AG04450 (cell line): ENCODE measurements at places on chromosomes 6 and 20.

DNA sequence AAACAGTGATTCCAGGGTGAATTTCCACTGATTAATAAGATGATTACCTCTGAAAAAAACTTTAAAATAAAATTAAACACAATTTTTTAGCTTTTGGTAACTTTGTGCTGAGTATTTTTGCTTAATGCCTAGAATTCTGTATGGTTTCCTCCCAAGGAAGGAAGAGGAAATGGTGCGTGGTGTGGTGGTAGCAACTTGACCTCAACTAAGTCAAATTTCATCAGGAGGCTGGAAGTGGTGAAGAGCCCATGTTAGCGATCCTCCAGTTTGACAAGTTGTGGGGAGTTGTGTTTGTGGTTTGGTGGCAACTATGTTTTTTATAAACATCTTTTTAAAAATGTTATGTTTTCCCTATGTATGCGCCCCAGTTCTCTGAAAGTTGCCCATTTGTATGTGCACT is 5.0 kb upstream of the RTF2 start:
- no peak for DNase-seq

- DNase-seq = no peak
Measured at GRCh38 chr6:145189836-145190235, 545.5 kb downstream of the EPM2A start.

GRCh38 chr20:18048176-18048575 is 9.5 kb downstream of the OVOL2 start:
- no peak for DNase-seq

GRCh38 chr6:107657755-107658461 is 166.2 kb downstream of the SCML4 start:
- peak; percentile 64 for DNase-seq

DNA sequence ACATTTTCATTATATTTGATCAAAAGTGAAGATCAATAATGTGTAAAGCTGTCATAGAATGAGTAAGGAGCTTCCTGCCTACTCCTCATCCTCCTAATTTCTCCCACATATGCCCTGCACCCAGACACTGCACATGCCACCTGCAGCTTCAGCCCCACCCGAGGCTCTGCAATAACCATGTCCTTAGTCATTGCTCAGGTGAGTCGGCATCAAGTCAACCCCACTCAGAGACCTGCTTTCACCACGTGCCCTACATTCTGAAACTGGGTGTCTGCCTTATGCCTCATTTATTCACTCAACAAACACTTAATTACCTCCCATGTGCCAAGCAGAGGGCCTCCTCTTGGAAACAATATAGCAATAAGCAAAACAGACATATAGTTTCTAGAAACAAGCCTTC is 15.4 kb upstream of the TNFAIP3 start:
- no peak for DNase-seq

- no peak for DNase-seq
Measured at GRCh38 chr6:100877851-100878250, 3.3 kb downstream of the ASCC3 start.

- DNase-seq = no peak
Measured at GRCh38 chr6:93136111-93136510, 283.2 kb downstream of the EPHA7 start.

DNA sequence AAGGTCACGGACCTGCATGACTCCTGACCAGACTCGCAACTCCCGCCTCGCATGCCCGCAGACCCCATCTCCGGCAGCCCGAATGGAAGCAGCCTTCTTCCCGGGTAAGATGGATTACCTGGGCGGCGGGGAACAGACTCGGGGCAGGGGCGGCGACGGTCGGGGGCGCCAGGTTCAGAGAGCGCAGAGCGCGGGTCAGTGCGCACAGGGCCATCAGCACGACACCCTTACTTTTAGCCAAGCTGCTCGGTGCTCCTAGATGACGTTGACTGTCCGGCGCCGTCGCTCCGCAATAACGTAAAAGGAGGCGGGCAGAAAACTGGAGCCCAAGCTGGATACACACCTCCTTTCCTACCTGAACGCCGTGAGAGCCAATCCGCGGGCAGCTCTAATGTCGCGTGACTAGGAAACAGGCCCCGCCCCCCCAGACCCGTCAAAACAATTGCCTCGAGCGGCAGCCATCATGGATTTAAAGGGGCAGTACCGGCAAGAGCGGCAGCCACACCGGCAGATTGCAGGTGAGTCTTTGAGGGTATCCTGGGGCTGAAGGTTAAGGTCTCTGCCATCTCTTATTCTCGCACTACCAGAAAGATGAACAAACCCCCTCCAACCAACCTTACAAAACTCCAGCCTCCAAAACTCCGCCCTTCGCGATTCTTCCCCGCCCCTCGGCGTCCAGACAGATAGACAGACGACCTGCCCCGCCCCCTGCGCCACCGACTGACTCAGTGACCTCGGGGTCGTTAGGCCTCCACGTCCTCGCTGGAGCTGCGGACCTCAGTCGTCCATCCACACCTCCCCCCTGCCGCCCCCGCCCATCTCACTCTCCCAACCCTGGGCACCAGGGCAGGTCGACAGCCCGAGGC is at the start of the genes KLC4 and MRPL2:
Gene KLC4 (plus strand): TSS at position 464 of the 866 bp plus-strand sequence. CDS start 1,705 bp downstream, outside the sequence.
Gene MRPL2 (minus strand): TSS at position 267 of the 866 bp plus-strand sequence. CDS start 53 bp downstream, at position 214.
- DNase-seq = peak; percentile 93

- no peak for DNase-seq
Measured at GRCh38 chr20:50256577-50256976, 65.9 kb downstream of the CEBPB start.

DNA sequence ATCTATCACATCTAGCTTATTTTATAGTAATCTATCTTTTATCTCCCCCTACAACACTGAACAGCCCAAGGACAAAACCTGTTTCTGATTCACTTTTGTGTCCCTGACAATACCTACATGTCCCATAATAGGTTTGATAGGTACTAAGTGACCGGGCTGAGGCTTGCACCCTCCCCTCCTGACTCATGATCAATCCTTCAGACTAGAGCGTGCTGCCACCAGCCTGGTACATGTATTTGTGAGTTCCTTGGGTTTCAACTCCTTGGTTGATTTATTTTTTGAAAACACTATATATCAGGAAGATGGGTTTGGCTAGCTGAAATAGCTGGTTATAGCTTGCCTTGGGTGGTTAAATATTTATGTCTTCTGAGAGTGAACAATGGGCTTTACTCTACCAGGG is 41.6 kb upstream of the RAB23 start:
- no peak for DNase-seq
